ENCODE measurements at places on chromosomes 11 and 22.

DNA sequence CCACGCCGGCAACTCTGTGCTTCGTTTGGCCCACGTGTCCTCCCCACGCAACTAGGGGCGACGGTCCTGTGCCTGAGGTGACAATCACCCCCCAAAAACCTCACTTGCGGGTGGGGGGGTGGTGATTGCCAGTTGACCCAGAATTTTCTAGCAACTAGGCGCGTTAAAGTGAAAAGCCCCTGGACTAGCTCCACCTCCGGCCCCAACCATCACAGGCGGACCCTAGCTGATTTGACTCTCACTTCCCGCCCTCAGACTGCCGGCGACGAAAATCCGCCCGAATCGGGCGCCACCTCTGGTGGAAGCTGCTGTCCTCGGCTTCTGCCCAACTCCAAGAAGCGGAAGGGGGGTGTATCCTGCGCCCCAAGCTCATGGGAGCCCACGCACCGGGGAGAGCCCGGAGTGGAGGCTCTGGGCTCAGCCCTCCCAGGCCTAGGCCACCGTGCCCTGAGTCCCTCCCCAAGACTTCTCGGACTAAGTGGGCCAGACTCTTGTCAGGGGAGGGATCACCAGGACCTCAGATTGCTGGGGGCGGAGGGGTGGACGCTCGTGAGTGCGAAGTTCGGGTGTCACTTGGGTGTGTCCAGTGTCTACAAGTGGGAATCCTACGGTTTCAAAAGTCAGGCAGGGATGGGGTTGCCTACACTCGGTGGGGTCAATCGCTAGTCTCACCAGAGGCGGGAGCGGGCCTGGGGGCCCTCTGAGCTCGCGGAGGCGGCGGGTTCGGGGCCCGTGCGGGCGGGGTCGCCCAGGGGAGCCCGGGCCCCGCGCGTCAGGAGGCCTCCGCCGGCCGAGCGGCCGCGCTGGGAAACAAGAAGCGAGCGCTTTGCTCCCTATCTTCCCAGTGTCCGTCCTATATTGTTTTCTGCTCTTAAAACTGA, 12.3 kb downstream of the PAX6 start:
- DNase-seq = no peak

DNA sequence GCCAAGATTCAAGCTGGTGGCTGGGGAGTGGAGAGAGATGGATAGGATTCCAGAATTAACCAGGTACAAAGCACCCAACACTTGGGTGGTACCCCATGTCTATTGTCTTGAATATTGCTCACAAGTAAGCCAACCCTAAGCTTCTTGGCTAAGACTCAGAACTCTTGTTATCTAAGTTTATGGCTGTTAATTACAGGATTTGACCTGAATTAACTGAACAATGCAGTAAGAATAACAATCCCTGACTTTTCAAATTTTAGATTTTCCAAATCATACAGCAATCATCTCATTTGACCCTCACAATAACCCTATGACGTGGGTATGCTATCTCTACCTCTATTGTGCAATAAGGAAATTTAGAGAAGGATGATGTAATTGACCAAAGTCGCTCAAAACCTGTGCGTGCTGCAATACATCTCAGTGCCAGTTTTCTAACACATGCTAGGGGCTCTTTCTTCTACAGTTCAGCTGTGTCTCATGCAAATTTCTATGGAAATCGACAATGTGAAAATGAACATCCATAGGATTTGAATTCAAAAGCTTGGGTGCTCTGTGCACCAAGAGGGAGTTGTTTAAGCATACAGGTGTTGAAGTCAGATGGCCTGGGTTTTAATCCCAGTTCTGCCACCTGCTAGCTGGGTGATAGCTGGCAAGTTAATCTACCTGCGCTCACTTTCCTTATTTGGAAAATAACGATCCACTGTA, 40.1 kb upstream of the APLNR start:
- peak; percentile 17 for DNase-seq

DNA sequence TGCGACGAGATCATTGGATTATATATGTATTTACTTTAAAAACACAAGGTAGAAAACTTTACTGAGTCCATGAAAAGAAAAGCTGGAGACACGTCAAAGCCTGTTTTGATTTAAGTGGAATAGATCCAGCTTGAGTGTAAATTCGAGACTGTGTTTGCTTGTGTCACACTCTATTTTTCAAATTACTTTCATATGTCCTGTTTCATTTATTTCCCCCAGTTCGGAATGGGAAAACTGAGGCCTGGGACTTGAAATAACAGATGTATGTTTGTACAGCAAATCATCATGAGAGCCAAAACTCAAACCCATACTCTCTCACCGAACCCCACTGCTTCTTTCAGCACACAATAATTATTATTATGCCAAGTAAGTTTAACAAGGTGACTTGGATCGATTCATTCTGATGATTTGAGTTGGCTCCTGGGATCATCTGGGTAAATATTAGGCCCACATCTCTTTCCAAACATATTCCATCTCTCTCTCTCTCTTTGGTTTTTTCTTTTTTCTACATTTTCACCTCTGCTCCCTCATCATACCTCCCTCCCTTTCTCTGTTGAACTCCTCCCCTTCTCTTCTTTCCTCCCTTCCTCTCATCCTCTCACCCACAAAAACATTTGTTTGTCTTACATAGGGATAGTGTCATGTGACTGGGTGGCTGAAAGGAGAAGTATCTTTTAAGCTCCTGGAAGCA, 21.2 kb downstream of the FZD4 start:
- DNase-seq = no peak

DNA sequence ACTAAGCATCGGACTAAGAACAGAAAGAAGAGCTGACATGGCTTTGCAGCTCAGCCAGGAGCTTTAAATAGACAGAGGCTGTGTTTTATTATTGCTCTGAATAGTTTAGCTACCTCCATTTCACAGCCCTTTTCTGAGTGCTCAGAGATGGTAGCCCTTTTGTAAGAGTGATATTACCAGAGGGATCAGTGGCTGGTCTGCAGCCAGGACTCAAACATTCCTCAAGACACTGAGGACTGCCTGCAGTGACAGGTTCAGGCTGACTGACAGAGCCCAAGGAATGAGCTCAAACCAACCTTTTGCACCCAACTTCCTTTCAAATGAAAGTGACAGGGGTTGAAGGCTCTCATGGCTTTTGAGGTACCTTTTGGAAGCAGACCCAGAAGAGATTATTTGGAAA, 189.0 kb downstream of the DDX10 start:
- no peak for DNase-seq

DNA sequence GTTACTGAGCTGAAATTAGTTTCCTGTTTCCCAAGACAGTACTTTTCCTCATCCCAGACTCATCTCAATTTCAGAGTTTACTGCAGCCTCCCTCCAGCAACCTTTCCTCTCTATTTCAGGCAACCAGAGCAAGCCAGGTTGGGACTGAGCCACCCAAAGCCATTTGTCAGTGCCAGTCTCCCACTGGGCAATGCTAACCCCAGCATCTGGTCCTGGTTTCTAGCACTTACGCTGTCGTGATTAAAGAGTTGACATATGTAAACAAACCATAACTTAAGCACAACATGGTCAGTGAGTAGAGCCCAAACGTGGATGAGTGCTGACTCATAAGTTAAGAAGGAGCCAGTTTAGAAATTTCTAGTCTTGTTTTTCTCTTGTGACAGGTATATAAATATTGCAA, 119.6 kb upstream of the BLID start:
- no peak for DNase-seq

GRCh38 chr11:35539256-35539655, 13.8 kb upstream of the PAMR1 start:
- no peak for DNase-seq

- DNase-seq = no peak
Observed at GRCh38 chr22:25780673-25781072, 38.7 kb downstream of the MYO18B start.

DNA sequence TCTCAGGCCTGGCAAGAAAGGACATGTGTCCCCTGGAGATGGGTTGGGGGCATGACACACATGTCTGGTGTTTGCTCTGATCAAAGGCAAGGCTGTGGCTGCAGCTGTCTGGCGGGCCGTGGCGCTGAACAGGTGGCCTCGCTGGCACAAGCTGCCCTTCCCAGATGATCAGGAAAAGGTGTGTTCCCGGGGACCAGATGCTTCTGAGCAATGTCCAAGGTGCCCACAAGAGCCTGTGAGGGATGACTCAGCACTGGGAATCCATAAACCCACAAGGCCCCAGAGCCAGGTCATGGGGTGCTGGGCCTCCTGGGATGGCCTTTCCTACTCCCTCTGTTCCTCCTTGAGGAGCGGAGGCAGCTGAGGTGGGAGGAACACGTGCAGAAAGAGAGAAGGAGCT, 9.7 kb upstream of the LRP5 start:
- no peak for DNase-seq

- peak; percentile 69 for DNase-seq
Observed at GRCh38 chr11:129861702-129862522, 33.5 kb downstream of the NFRKB start.
